Effector memory CD8-positive, alpha-beta T cell (primary cell): ENCODE measurements at places on chromosomes 7 and 10.

- no peak for DNase-seq
Measured at GRCh38 chr7:131890176-131890575, 333.7 kb upstream of the PODXL start.

DNA sequence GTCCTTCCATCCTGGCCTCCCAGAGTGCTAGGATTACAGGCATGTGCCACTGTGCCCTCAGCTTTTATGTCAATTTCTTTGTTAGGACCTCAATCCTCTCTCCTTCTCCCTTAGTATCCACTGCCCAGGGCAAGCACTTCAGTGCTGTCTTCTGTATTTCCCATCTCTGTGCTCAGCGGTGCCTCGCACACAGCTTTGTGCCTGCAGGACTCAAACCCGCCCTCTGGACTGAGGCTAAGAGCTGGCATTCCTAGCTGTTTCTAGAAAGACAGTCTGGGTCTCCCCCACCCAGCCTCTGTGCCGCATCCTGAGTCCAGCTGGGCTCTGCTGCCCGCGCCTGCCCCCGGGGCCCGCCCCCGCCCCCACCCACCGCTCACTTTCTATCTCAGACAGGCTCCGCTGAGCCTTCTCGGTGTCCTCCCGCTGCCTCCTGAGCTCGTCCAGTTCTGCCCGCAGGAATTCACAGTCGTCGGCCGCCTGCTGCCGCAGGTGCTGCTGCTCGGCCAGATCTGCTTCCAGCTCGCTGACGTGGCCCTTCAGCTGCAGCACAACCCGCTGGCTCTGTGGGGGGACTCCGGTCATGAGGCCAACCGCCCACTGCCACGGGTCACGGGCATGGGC, 67.3 kb downstream of the SPDYE5 start:
- DNase-seq, result no peak

DNA sequence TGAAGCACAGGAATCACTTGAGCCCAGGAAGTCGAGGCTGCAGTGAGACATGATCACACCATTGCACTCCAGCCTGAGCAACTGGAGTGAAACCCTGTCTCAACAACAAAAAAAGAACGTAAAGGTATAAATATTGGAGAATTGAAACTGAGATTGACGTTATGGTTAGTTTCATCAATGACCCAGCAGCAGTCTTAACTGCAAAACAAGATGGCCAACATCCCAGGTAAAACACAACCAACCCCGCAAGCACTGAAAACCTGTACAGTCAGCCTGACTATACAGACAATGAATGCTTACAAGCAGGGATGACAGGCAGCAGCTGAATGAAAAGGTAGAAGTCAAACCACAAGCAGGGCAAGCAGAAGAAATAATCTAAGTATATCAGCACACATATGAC, 34.7 kb downstream of the WAPL start:
- DNase-seq, result no peak

- no peak for DNase-seq
Measured at GRCh38 chr7:83413831-83414230, 235.1 kb downstream of the SEMA3E start.

DNA sequence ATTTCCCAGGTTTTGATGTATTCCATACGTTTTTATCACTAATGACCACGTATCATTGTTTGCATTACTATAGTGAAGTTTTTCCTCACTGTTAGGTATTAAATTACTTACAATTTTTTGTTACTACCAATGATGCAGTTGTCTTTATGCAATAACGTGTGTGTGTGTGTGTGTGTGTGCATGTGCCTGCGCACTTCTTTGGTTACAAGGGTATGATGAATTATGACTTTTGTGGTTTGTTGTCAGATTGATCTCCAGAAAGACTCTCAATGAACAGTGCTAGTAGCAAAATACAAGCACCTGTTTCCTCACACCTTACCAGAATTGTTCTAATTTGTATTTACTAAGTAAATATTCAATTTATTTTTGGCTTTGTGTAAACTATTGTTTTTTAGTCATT, 51.5 kb downstream of the MCMBP start:
- no peak for DNase-seq

- DNase-seq, result no peak
Measured at GRCh38 chr10:112634096-112634830, 187.2 kb downstream of the VTI1A start.

- no peak for DNase-seq
Measured at GRCh38 chr10:686155-686931, 3.1 kb downstream of the DIP2C start.

GRCh38 chr7:14288701-14289100, 299.2 kb upstream of the ETV1 start:
- no peak for DNase-seq

GRCh38 chr10:5440206-5440605, 27.8 kb downstream of the NET1 start:
- DNase-seq, result no peak

GRCh38 chr7:10685040-10685439, 288.6 kb upstream of the PHF14 start:
- DNase-seq, result no peak

- no peak for DNase-seq
Measured at GRCh38 chr10:127907411-127908105, 655 bp downstream of the PTPRE start.
